ENCODE measurements at places on chromosomes 3 and 15. TPM values are rescaled to one million over a fixed set of nuclear protein-coding genes. Genes with fewer than 3 reads are reported as not detected.
A peak's percentile ranks its signal among the peaks of the same experiment; 100 is the strongest.

The SLC2A2 gene
- total RNA-seq: not detected

The PRR20G gene
- not detected for total RNA-seq

The TIMP4 gene
- total RNA-seq: 0.15 TPM

The GDPGP1 gene
- 0.67 TPM for total RNA-seq

The CYP19A1 gene
- not detected for total RNA-seq

The BFSP2 gene
- total RNA-seq: not detected

The COMMD2 gene
- 46.8 TPM for total RNA-seq

The CHRM5 gene
- total RNA-seq: not detected

The SERINC4 gene
- total RNA-seq: not detected

The LINGO1 gene
- 28.2 TPM for total RNA-seq

The ITIH3 gene
- not detected for total RNA-seq

The ARL8B gene
- total RNA-seq: 39.3 TPM

The RLBP1 gene
- 1.3 TPM for total RNA-seq

DNA sequence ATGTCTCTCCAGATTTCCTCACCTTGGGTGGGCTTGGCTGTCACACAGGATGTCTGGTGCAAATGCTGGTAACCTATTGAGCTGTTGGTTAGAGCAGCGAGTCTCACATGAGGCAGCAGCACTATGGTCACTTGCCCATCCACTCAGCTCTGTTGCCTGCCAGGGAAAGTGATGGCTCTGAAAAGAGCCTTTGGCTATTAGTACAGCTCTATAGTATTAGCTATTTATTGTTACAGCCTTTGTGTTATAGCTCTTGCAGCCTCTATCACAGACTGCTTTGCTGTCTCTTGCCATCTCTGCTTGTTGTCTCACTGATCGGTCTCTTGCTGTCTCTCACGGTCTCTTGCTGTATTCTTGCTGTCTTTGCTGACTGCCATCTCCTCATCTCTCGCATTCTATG, 114.3 kb downstream of the MFSD1 start:
- no peak overlapping the region for H3K27ac ChIP-seq
- H3K27me3 ChIP-seq: no peaks in the 10 kb centered on the region
- no peak overlapping the region for H3K4me3 ChIP-seq
- DNase-seq: no peak
- H3K36me3 ChIP-seq: no peaks in the 10 kb centered on the region

- H3K27me3 ChIP-seq: no peaks in the 10 kb centered on the region
- H3K4me3 ChIP-seq: no peak overlapping the region
- peak; percentile 87 for DNase-seq
- no peaks in the 10 kb centered on the region for H3K36me3 ChIP-seq
- no peak overlapping the region for H3K27ac ChIP-seq
Observed at GRCh38 chr15:40050788-40051470, 11.9 kb upstream of the SRP14 start.

DNA sequence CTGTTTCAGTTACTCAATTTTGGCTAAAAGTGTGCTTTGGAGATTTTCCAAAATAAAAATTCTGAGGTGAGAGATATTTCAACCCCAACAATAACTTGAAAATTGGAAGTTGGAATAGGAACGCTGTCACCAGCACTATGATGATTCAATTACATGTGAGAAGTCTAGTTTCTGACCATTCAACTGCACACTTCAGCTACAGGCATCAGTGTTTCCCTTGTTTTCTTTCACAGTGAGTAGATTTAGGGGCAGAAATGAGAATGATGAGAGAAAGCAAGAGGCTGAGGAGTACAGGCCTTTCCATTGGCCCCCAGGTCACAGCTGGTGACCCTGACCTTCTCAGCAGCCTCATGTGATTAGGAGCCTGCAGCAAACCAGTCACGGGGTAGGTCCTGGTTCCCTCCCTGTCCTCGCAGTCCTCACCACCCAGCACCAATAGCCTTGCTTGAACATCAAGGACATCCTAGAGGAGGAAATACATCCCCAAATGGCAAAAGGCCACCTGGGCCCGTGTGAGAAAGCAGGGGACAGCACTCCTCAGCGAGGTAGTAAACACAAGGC, 10.0 kb upstream of the FILIP1L start:
- DNase-seq: no peak
- no peaks in the 10 kb centered on the region for H3K36me3 ChIP-seq
- H3K27ac ChIP-seq: no peak overlapping the region
- H3K4me3 ChIP-seq: no peak overlapping the region

DNA sequence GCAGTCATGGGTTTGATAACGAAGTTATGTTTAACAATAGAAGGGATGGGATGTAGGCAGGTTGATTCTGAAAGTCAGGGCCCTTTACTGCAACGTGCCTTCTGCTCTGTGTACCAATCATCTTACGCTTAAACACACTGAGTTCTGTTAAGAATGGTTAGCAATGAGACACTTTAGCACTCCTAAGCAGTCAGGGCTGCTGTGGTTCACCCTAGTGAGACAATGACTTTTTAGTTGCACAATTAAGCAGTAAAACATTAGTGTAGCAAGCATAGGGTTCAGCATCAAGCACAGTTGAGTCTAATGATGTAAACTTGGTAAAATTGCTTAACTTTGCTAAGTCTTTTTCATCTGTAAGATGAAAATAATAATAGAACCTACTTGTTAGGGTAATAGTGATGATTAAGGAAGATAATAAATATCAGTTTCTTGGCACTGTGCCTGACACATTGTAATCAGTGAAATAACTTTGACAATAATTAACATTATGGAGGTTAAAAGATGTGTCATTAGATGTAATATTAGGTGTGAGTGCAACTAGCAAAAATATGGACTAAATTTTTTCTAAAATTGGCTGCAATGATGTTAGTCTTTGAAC, 484.2 kb upstream of the THBS1 start:
- peaks cover 40% of the 10 kb centered on the region for H3K4me1 ChIP-seq
- no peaks in the 10 kb centered on the region for H3K36me3 ChIP-seq
- no peak overlapping the region for H3K4me3 ChIP-seq
- no peak overlapping the region for H3K27ac ChIP-seq

- peaks cover 21% of the 10 kb centered on the region for H3K4me1 ChIP-seq
- H3K27ac ChIP-seq: no peak overlapping the region
- no peaks in the 10 kb centered on the region for H3K27me3 ChIP-seq
- H3K4me3 ChIP-seq: no peak overlapping the region
- H3K36me3 ChIP-seq: no peaks in the 10 kb centered on the region
Observed at GRCh38 chr3:16478516-16478915, 35.0 kb downstream of the RFTN1 start.

GRCh38 chr3:131602011-131602779, 99.4 kb upstream of the MRPL3 start:
- H3K36me3 ChIP-seq: no peaks in the 10 kb centered on the region
- H3K4me3 ChIP-seq: no peak overlapping the region
- no peak overlapping the region for H3K27ac ChIP-seq
- peak; percentile 20 for DNase-seq

DNA sequence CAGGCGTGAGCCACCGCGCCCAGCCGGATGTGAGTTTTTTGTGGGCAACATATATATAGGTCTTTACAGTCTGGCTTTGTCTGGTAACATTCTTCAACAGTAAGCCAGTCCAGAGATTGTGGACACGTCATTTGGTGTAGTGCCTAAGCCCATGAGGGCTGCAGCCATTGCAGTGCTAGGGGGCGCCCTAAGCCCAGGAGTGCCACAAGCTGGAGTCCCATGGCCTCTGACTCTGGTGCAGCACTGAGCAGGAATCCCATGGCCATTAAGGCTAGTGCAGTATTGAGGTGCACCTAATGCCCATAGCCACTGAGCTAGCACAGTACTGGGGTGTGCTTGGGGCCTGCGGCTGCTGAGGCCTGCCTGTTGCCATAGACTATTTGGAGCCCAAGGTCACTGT, 136.4 kb upstream of the NDN start:
- DNase-seq: peak; percentile 62
- no peak overlapping the region for H3K27ac ChIP-seq
- no peaks in the 10 kb centered on the region for H3K27me3 ChIP-seq
- no peak overlapping the region for H3K4me3 ChIP-seq

GRCh38 chr3:11530153-11530721, 113.5 kb downstream of the VGLL4 start:
- H3K36me3 ChIP-seq: no peaks in the 10 kb centered on the region
- H3K27me3 ChIP-seq: no peaks in the 10 kb centered on the region
- H3K4me3 ChIP-seq: no peak overlapping the region
- no peak overlapping the region for H3K27ac ChIP-seq
- DNase-seq: peak; percentile 51
- peaks cover 15% of the 10 kb centered on the region for H3K4me1 ChIP-seq

- DNase-seq: no peak
- no peak overlapping the region for H3K27ac ChIP-seq
- no peak overlapping the region for H3K4me3 ChIP-seq
- H3K36me3 ChIP-seq: no peaks in the 10 kb centered on the region
- peaks cover 14% of the 10 kb centered on the region for H3K4me1 ChIP-seq
Observed at GRCh38 chr3:177141899-177142646, 55.2 kb downstream of the TBL1XR1 start.

- DNase-seq: peak; percentile 29
- H3K36me3 ChIP-seq: no peaks in the 10 kb centered on the region
- H3K4me3 ChIP-seq: no peak overlapping the region
- no peaks in the 10 kb centered on the region for H3K27me3 ChIP-seq
- H3K4me1 ChIP-seq: peaks cover 10% of the 10 kb centered on the region
- H3K27ac ChIP-seq: no peak overlapping the region
Observed at GRCh38 chr3:125192190-125193035, 20.1 kb downstream of the SLC12A8 start.

DNA sequence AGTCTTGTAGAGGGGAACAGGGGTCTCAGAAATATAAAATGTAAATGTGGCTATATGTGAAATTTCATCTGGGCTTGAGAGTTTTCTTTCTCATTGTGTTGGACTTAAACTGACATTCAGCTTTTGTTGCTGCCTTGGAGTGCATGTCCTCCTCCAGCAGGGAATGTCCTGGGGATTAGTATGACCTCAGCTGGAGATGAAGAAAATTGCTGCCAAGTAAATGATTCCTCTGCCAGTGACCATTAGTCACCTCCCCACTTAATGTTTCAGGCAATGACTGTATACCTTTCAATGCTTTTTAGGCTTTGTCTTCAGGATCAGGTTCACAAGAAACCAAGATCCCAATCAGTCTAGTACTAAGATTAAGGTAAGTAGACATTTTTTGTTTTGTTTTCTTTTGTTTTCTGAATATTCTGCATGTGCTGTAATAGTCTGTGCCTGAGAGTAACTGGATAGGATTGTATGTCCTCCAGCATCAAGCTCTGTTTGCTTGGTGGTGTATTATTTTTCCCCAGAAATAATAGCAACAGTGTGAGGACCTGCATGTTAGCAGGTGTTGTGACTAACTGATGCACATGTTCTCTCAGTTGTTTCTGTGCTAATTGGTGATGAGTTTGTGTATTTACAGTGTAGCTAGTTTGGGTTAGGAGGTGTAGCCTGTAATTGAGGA, 18.1 kb upstream of the SLC22A13 start:
- peaks cover 9% of the 10 kb centered on the region for H3K36me3 ChIP-seq
- no peak for DNase-seq
- H3K4me1 ChIP-seq: no peaks in the 10 kb centered on the region
- no peak overlapping the region for H3K27ac ChIP-seq

- no peak overlapping the region for H3K4me3 ChIP-seq
- no peaks in the 10 kb centered on the region for H3K27me3 ChIP-seq
- no peak overlapping the region for H3K27ac ChIP-seq
- no peak for DNase-seq
- H3K36me3 ChIP-seq: no peaks in the 10 kb centered on the region
Observed at GRCh38 chr3:162704799-162705385, 1208.3 kb downstream of the OTOL1 start.

DNA sequence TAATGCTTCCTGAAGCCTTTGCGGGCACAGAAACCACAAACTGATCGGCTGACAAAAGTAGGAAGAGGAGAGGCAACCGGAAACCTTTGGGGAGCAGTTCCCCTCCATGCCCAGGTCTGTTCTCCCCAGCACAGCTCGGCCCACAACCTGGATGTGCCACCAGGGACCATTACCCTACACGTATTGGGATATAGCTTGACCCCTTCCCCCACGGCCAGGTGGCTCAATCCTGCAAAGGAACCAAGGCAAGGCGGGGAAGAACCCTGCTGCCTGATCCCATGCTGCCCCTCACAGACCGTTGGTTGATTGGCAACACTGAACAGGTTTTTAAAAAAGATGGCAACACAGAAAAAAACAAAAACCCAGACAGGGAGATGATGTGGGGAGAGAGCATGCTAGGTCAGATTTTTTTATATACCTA, 19.7 kb upstream of the TCAIM start:
- H3K27me3 ChIP-seq: no peaks in the 10 kb centered on the region
- no peaks in the 10 kb centered on the region for H3K4me1 ChIP-seq
- DNase-seq: peak; percentile 35
- H3K36me3 ChIP-seq: no peaks in the 10 kb centered on the region
- no peak overlapping the region for H3K4me3 ChIP-seq

GRCh38 chr15:71261909-71262308, 146.6 kb downstream of the THSD4 start:
- no peaks in the 10 kb centered on the region for H3K36me3 ChIP-seq
- no peaks in the 10 kb centered on the region for H3K4me1 ChIP-seq
- H3K27me3 ChIP-seq: no peaks in the 10 kb centered on the region

- no peaks in the 10 kb centered on the region for H3K27me3 ChIP-seq
- H3K36me3 ChIP-seq: no peaks in the 10 kb centered on the region
- DNase-seq: no peak
- no peak overlapping the region for H3K27ac ChIP-seq
- no peaks in the 10 kb centered on the region for H3K4me1 ChIP-seq
Observed at GRCh38 chr3:15479400-15480224, 41.9 kb downstream of the COLQ start.

- H3K4me1 ChIP-seq: no peaks in the 10 kb centered on the region
- H3K36me3 ChIP-seq: no peaks in the 10 kb centered on the region
- H3K27me3 ChIP-seq: no peaks in the 10 kb centered on the region
- H3K4me3 ChIP-seq: no peak overlapping the region
- no peak for DNase-seq
- no peak overlapping the region for H3K27ac ChIP-seq
Observed at GRCh38 chr3:156519758-156520162, 35.2 kb downstream of the SSR3 start.

GRCh38 chr3:128872744-128873143, 6.7 kb upstream of the ACAD9 start:
- H3K4me3 ChIP-seq: no peak overlapping the region
- no peaks in the 10 kb centered on the region for H3K36me3 ChIP-seq
- H3K4me1 ChIP-seq: peaks cover 5% of the 10 kb centered on the region
- H3K27ac ChIP-seq: no peak overlapping the region
- peaks cover 14% of the 10 kb centered on the region for H3K27me3 ChIP-seq
- DNase-seq: no peak

DNA sequence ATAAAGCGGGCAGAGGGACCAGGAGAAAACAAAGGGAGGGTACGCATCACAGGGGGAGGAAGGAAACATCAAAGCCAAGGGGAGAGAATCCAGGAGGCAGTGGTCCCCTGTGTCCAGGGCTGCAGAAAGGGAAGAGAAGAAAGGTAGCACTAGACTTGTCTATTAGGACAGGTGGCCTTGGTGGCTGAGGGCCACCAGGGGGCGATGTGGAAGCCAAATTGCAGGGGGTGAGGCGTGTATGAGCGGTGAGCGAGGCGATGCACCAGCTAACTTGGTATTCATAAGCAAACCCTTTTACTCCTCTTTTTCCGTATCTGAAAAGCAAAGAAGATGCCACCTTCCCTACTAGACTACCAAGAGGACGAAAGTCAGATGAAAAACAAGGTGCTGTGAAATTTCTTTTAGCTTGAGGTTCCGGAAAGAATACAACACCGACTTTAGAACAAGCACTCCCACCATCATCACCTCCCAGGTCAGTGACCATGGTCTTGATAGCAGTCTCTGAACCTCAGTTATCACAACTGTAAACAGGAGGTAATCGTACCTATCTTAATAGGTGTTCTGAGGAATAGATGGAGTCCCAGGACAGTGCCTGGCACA, 654.4 kb upstream of the ADAMTS9 start:
- DNase-seq: peak; percentile 81
- H3K27me3 ChIP-seq: no peaks in the 10 kb centered on the region
- no peaks in the 10 kb centered on the region for H3K36me3 ChIP-seq
- H3K4me1 ChIP-seq: peaks cover 9% of the 10 kb centered on the region
- no peak overlapping the region for H3K4me3 ChIP-seq

GRCh38 chr3:14335774-14336748, 66.3 kb upstream of the SLC6A6 start:
- H3K4me3 ChIP-seq: no peak overlapping the region
- H3K4me1 ChIP-seq: peaks cover 7% of the 10 kb centered on the region
- no peak overlapping the region for H3K27ac ChIP-seq
- peak; percentile 48 for DNase-seq
